ENCODE measurements at places on chromosomes 4 and X. TPM values are rescaled to one million over a fixed set of nuclear protein-coding genes. Genes with fewer than 3 reads are reported as not detected.

- DNase-seq, result no peak
Observed at GRCh38 chr4:52367282-52367830, 291.7 kb downstream of the USP46 start.

DNA sequence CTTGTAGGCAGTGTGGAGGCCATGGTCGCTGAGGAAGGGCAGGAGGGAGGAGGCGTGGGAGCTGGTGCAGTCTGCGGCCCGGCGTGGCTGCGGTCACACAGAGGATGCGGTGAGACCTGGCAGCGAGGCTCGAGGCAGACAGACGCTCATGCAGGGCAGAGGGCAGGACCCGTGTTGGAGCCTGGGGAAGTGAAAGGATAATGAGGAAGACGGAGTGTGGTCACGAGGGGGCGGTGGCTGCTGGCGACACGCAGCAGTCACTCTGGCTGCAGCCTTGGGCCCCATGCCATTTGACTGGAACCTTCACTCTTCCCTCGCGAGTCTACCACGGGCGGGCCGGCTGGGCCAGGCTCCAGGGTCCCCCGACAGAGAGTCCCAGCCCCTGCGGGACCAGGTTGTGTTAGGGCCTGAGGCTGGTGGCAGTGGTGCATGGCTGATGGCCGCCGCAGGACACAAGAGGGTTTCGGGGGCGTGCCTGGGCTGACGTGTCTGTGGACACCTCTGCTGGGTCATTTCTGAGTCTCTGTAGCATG, 68.8 kb upstream of the HGFAC start:
- no peak for DNase-seq

DNA sequence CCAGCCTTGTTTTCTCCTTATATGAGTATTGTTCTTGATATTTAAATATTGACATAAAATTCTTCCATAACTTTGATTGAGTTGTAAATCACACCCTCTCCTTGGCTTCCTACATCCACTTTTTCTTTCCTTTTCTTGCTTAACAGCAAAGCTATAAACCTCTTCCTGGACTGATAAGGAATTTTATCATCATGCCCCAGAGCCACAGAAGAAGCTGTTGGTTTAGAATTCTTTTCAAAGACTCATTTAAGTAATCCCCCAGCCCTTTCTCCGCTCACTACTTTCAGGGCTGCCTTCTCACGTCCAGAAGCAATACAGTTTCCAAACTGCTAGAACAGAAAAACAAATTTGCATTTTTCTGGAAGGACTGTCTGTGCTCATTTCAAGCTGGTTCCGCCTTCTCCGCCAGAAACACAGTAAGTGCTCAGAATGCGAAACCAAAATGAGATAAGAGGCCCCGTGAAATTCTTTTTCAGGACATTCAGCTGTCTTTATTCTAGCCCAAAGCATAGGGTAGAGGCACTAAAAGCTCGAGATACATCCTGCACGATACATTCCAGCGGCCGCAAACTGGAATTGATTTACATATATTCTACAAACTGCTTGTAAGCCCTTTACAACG, 849 bp downstream of the MID1 start:
- DNase-seq, result no peak

- DNase-seq, result no peak
Observed at GRCh38 chr4:20421603-20421985, 169.9 kb downstream of the SLIT2 start.

GRCh38 chr4:108917255-108917654, 154.4 kb upstream of the ETNPPL start:
- no peak for DNase-seq

DNA sequence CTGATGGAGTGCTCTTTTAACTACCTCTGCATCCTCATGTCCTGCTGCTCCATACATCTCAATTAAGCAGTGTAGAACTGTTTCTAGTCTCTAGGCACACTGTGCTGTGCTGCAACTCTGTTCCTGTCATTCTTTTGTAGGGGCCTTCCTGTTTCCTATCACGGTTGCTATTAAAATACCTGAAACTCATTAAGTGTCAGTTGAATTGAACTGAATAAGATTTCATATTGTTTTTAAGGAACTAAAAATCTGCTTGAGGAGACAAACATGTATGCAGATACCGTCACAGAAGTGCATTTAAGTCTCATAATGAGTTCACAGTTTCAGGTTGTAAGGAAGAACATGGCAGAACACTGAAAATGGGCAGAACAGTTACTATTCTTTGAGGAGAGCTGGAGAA, 170.1 kb downstream of the LARP7 start:
- DNase-seq, result no peak

DNA sequence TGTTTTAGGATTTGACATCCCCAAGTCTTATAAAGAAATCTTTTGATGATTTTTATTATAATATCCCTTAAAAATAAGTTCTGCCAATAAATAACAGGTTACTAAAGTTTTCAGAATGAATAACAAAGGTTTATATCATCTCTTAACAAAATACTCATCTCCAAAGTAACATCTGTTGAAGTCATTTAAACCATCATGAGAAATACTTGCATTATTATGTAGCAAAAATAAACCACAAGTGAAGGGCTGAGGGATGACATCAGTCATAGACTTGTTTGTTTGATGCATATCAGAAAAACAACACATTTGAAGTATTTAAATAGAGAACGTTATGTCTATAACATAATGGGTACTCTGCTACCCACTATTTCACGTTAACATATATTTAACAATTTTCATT, 114.9 kb downstream of the SPOCK3 start:
- DNase-seq, result no peak

- DNase-seq, result no peak
Observed at GRCh38 chr4:106602711-106603110, 234.1 kb upstream of the GIMD1 start.

DNA sequence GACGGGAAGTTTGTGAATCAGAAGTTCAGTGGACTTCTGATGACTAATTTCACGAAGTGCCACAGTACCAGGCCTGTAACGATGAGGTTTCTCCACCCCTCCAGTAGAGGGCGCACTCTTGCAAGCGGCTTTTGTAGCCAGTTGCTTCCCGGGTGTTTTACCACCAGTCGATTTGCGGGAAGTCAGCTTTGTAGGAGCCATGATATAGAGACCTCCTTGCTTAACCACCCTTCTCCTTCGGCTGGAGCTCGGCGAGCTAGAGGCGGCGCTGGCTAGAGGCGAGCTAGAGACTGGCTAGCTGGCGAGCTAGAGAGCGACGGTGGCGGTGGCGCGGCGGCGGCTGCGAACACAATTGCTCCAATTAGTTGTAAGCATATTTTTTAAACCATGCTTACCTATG, 72.0 kb downstream of the IL1RAPL1 start:
- DNase-seq, result no peak

- DNase-seq, result no peak
Observed at GRCh38 chrX:119429471-119429870, 30.3 kb downstream of the SLC25A43 start.

DNA sequence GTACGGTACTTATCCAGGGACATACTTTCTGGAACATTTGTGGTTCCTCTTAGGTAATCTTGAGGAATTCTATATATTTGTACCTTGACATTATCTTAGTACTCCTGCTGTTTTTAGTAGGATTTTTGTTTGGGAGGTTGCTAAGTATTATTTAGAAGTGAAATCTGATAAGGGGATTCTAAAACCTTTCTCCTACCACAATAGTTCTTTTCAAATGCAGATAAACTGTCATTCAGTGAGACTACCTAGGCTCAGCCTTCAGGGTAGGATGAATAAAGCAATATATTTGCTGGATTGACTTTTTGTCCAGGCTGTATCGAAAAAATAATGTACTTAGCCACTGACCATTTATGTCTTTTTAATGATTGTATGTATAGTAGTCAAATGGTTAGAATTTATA, 25.4 kb downstream of the DIAPH2 start:
- DNase-seq, result no peak

GRCh38 chr4:109164011-109164410, 138.4 kb downstream of the COL25A1 start:
- DNase-seq, result peak; percentile 7

DNA sequence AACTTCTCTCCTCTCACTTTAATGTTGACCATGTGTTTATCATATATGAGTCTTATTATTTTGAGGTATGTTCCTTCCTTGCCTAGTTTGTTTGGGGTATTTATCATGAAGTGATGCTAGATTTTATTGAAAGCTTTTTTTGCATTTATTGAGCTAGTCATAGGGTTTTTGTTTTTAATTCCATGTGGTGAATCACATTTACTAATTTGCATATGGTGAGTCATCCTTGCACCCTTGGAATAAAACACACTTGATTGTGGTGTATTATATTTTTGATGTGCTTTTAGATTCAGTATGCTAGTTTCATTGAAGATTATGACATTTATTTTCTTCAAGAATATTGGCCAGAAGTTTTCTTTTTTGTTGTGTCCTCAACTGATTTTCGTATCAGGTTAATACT, 464.6 kb downstream of the PCDH18 start:
- no peak for DNase-seq

DNA sequence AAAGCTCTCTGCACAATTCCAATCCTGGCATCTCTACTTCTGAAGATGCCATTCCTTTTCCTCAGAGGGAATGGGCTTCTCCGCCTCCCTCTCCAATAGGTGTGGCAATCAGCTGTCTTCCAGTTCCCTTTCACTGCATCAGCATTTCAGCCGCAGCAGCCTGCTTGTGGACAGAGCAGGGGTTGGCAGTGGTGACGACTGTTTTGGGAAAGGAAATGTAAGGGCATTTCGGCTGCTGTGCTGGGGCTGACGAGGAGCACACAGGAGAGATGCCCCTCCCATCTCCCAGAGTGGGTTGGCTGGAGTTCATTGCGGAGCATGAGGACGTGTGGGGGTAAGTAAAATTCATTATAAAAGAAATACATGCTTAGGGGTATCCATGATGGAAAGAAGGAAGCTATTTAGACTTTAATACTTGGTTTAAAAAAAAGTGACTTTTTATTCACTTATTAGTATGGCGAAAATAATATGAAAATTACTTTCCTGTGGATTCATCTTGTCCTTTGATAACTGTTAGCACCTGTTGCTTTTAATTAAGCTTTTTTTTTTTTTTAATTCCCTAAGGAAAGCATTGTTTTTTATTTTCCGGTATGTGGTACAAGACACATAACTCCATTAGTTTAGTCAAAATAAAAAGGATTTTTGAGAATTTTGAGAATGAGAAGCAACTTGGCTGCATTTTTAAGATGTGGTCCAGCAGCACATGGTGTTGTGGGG, at the start of gene LIMCH1:
Gene LIMCH1, plus strand, starts transcription at position 141 of the 717 bp plus-strand sequence. CDS start 67,839 bp downstream, outside the sequence.
- DNase-seq, result no peak

- no peak for DNase-seq
Observed at GRCh38 chrX:153791104-153791852, 2.9 kb downstream of the IDH3G start.

GRCh38 chrX:9605484-9605883, 140.6 kb downstream of the TBL1X start:
- no peak for DNase-seq

- DNase-seq, result no peak
Observed at GRCh38 chr4:56650262-56651055, 30.6 kb downstream of the HOPX start.

GRCh38 chr4:118417325-118417724, 64.5 kb upstream of the PRSS12 start:
- peak; percentile 98 for DNase-seq

DNA sequence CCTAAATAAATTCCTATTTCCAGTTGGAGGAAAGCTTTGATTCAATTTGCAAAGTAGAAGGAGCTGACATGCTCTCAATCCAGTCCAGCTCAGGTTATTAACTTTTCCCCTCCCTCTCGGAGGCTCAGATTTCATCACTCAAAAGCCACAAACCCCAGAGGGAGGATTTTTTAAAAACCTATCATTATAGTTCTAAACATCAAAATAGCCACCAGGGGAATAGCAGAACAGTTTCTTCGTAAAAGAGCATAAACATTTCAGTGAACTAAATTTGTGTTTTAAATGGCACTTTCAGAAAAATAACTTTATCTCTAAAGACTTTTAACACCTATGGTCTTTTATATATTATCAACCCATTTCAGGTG, 8.8 kb downstream of the GPRIN3 start:
- no peak for DNase-seq

Gene GPR34
- total RNA-seq, result not detected

Gene KLF8
- 4.7 TPM for total RNA-seq

Gene ADH1C
- not detected for total RNA-seq

Gene RASSF6
- total RNA-seq, result 1.2 TPM

Gene VCX3B
- total RNA-seq, result not detected

Gene AFP
- not detected for total RNA-seq

Gene SOD3
- total RNA-seq, result not detected

Gene PPP1R2C
- not detected for total RNA-seq

Gene SPANXN3
- not detected for total RNA-seq

Gene ING2
- total RNA-seq, result 23.3 TPM

Gene TMPRSS11D
- 0.99 TPM for total RNA-seq

Gene FAM241A
- 2.8 TPM for total RNA-seq

Gene TRAM1L1
- total RNA-seq, result 1.2 TPM

Gene BEND2
- total RNA-seq, result not detected

Gene USP17L5
- not detected for total RNA-seq
